ENCODE measurements at places on chromosomes 2 and 18.

DNA sequence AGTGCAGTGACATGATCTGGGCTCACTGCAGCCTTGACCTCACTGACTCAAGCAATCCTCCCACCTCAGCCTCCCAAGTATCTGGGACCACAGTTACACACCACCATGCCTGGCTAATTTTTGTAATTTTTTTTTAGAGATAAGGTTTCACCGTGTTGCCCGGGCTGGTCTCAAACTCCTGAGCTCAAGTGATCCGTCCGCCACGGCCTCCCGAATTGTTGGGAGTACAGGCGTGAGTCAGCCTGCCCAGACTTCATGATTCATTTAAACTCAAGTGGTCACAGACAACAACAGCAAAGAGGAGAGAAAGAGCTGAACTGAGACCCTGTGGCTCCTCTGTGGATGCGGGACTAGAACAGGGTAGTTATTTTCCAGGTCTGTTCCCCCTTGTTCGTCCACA lies 83.0 kb downstream of the TSHZ1 start:
- no peak for DNase-seq

- DNase-seq: no peak
Observed at GRCh38 chr2:196533772-196534397, 105.6 kb upstream of the CCDC150 start.

DNA sequence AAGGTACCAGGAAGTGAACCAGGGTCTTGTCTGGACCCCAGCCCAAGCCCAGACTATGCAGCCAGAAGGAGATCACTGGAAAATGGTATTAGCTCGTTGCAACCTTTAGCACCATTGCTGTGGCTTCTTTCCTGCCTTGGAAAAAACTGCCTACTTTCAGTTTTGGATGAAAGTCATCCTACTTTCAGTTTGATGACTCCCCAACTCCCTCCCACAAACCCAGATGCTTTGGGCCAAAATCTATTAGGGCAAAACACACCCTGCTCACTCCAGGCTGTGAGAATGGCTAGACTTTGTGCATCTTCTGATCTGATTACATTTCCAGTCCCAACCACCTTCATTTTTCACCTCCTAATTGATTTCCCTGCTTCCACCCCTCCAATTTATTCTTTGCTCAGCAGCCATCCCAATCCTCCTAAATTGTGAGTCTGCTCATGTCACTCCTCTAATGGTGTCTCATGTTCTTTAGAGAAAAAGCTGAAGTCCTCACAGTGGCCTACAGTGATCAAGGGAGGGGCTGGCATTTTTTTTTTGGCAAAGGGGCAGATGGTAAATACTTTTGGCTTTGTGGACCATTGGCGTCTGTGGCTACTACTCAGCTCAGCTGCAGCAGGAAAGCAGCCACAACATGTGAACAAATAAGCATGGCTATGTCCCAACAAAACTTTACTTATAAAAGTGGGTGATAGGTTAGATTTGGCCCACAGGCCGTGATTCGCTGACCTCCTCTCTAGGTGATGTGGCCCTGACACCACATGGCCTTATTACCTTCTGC lies 368.7 kb downstream of the SLC4A3 start:
- DNase-seq: no peak

DNA sequence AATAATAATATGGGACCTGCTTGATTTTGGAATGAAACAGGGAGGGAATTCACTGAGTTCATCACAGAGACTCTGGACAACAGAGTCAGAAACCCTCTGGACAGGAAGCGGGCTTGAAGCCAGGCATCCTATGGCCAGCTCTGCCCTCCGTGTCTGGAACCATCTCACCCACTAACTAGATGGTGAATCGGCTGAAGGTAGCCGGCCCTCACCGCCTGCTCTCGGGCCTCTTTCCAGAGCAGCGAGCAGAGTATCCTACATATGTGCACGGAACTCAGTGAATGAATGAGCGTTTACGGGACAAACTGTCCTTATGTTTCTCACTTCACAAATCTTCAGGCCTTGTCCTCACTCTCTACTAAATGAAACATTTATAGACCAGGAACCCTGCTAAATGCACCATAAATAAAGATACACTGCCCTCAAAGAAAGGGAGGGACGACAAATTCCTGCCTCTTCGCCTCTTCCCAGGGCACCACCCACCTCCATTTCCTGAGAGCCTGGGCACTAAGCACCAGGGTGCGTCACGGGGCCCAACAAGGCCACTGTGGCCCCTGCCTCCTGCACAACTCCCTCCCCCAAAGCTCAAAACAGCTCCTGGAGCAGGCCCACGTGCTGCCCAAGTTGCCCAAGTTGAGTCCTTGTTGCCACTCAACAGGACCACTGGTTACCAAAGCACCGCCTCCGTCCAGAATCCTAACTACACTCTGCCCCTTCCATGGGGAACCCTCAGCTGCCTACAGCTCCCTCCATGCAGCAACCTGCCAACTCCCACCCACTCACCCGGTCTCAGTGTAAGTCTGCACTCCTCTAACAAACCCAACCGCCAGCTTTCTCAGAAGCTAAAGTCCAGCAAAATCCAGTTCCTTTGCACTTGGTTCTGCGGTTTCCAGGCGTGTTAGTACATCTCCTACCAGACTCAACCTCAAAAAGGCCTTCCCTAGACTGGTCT lies 1.7 kb downstream of the TBC1D8 start:
- no peak for DNase-seq

GRCh38 chr2:150587547-150588505 lies 100.4 kb upstream of the RND3 start:
- no peak for DNase-seq

- DNase-seq: no peak
Observed at GRCh38 chr18:45527891-45528290, 87.4 kb upstream of the SLC14A2 start.

DNA sequence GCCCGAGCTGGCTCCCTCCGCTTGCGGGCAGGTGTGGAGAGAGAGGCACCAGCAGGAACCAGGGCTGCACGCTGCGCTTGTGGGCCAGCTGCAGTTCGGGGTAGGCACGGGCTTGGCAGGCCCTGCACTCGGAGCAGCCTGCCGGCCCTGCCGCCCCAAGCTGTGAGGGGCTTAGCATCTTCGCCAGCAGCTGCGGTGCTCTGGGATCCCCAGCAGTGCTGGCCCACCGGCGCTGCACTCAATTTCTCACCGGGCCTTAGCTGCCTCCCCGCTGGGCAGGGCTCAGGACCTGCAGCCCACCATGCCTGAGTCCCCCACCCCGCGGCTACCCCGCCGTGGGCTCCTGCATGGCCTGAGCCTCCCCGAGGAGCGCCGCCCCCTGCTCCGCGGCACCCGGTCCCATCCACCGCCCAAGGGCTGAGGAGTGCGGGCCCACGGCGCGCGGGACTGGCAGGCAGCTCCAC lies 434.4 kb upstream of the RGPD4 start:
- no peak for DNase-seq

GRCh38 chr2:217714287-217714751 lies 288.5 kb downstream of the TNS1 start:
- DNase-seq: no peak

- no peak for DNase-seq
Observed at GRCh38 chr18:22282311-22283115, 113.1 kb downstream of the GATA6 start.

GRCh38 chr2:152240559-152241231 lies 65.1 kb upstream of the STAM2 start:
- no peak for DNase-seq

DNA sequence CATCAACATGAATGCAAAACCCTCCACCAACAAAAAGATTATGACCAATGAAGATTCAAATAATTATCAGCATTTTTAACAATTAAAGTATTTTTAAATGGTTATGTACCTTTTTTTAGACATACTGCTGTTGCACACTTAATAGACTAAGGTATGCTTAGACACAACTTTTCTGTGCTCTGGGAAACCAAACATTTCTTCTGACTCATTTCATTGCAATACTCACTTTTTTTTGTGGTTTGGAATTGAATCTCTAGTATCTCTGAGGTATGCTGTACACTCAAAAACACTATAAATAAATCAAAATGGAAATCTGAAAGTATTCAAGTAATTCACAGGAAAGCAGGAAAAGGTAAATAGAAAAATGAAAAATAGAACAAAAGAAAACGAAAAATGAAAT lies 247.9 kb upstream of the POU3F3 start:
- DNase-seq: no peak

- DNase-seq: peak; percentile 92
Observed at GRCh38 chr2:113876503-113877387, 13.1 kb upstream of the ACTR3 start.

- no peak for DNase-seq
Observed at GRCh38 chr2:201250741-201251140, 9.6 kb upstream of the CASP8 start.

- DNase-seq: no peak
Observed at GRCh38 chr2:236054125-236054524, 114.1 kb downstream of the GBX2 start.

GRCh38 chr18:63701952-63702351 lies 808 bp upstream of the SERPINB11 start:
- no peak for DNase-seq

DNA sequence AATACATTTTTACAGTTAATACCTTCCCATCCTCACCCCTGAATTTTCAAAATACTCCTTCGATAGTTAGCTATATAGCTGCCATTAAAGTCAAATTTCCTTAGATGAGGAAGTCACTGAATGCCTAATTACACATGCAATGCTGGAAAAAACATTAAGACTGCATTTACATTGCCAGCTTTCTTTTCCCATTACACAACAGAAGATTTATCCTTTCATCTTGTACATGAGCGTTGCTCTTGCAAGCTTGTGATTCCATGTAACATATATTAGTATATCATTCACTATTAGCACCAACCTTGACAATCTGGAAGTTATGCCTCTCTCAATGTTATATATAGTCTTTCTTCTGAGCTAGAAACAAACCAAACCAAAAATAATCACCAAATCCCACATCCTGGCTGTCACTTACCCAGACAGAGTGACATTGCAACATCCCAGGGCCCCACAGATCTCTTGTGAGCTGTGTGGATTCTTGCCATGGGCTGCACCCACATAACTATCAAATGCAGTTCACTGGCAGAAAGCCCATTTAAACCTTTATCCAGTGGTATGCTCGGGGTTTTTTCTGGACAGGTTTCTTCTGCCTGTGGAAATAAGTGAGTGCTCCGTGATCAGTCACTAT lies 79.2 kb upstream of the PAPOLG start:
- no peak for DNase-seq

Data from NCI-H1105 treated with DMSO at 0.1 percent for 48 hours (cell line).